NCI-H524 (cell line): ENCODE measurements at places on chromosomes 1 and 21.
A peak's percentile ranks its signal among the peaks of the same experiment; 100 is the strongest.

GRCh38 chr1:53468374-53468773, 9.2 kb downstream of the DMRTB1 start:
- no peak for DNase-seq

GRCh38 chr21:35633501-35633900, 426.8 kb downstream of the SETD4 start:
- no peak for DNase-seq

GRCh38 chr1:228827019-228827418, 91.7 kb downstream of the RHOU start:
- no peak for DNase-seq

- DNase-seq: no peak
These were observed 93.7 kb downstream of the WDR3 start for GRCh38 chr1:118023199-118023598.

- peak; percentile 45 for DNase-seq
These were observed 119.1 kb downstream of the KCNN3 start for GRCh38 chr1:154750681-154751665.

DNA sequence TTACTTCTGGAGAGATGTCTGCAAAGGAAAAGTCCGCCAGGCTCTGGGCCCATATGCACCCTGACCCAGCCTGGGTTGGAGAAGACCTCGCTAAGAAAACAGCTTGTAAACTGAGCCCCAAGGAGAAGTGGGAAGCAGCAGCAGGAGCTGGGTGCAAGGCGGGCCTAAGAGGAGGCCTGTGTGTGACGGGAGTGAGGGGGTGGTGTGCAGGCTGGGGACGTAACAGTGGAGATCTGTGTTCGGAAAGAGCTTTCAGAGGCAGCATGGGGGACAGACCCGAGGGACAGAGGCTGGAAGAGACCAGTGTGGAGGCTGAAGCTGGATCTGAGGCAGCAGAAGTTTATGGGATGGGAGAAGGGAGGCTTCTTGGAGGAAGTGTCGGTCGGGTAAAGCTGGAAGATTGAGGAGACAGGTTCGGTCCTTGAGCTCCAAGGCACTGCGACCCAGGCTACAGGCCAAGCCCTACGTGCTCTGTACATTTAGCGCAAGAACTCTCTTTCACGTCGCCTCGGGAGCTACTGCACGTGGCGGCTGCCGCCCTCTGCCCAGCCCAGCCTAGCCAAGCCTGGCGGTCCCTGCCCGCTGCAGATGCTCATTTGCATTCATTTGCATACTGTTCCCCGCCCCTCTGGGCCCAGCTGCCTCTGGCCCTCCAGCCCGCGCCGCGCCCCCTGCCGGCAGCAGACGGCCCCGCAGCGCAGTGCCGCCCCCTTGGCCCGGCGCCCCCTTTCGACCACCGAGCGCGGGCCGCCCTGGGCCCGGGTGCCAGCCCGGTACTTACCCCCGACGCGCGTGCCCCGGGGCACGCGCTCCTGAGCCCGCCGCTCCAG, 6.3 kb downstream of the HPCA start:
- DNase-seq: peak; percentile 75

- no peak for DNase-seq
These were observed 68.6 kb downstream of the MDM4 start for GRCh38 chr1:204584699-204585372.

DNA sequence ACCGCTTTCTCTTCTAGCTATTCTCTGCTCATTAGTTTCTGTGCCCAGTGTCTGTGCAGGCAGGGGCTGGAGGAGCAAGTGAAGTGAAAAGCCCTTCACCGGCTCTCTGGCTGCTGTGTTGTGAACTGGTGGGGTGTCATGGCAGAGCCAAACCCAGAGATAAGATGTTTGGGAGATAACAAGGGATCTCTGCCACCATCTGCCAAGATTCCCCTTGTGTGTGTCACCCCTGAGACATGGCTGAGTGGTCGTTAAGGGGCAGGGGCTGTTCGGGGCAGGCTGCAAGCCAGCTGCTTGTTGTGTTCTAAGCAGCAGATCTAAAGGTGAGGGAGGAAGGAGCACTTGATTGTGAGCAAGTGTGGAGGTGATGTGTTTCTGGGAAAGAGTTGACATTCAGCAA, 24.5 kb downstream of the CNIH3 start:
- no peak for DNase-seq

DNA sequence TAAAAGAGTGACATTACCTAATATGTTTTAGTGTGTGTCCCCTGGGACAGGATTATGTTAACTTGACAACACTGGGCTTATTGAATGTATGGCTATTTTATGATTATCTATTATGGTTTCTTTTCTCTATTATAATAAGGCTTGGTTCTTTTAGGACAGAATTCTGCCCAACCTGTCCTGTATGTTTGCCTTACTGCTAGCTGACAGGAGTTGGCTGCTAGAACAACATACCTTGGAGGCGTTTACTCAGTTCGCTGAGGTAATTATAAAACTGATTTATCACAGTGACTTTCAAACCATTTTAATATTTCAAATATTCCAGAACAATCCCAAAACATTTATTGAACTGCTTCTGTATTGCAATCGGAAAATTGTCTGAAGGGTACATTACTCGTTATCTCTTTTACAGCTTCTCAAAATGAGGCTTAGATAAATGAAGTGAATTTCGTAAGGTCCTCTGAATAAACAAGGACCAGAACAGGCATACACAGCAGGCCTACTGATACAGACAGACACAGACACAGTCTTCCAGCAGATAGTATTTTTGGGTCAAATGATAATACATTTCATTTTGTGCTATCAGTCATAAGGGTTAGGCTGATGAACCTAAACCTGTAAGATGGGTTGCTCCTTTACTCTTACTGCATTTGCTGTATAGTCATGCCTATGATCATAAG, 44.2 kb downstream of the SCYL3 start:
- DNase-seq: no peak

DNA sequence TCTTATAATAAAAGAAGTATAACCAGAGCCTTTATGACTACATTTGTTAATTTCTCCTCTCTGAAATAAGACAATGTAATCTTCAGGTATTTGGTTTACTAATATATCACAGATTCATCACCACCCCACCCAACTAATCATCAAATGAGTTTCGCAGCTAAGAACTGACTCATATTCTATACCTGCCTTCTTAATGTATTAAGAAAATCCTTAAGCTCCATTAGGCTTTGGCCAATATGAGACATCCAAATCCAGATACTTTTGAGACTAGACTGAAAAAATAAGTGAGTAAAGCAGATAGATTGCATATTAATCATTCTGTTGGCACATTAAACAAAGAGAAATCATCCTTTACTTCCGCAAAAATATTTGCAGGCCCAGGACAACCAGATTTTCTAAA, 18.7 kb upstream of the FMO2 start:
- no peak for DNase-seq

DNA sequence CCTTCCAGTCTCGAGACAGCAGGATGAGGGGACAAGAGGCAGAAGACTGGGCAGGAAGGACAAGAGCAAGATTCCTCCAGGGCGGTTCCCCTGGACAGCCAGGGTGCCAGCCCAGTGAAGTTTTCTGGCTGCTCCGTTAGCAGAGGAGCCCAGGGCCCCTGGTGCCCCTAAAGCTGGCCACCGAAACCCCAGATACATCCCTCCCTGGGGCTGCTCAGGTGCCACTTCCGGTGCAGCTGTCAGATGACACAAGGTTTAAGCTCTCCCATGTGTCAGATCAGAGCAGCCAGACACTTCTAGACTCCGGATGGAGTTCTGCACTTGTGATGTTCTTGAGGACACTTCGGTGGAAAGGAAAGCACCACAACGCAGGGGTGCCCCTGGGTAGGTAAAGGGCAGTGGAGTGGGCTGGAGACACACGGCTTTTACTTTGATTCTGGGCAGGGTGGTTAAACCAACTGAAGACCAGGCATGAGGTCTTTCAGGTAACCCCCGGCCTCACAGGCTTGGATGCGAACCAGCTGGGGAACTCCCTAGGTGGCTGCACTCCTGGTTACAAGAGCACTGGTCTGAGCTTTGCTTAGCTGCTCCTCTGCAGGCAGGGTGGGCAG, 85.7 kb downstream of the ITPKB start:
- DNase-seq: peak; percentile 18

DNA sequence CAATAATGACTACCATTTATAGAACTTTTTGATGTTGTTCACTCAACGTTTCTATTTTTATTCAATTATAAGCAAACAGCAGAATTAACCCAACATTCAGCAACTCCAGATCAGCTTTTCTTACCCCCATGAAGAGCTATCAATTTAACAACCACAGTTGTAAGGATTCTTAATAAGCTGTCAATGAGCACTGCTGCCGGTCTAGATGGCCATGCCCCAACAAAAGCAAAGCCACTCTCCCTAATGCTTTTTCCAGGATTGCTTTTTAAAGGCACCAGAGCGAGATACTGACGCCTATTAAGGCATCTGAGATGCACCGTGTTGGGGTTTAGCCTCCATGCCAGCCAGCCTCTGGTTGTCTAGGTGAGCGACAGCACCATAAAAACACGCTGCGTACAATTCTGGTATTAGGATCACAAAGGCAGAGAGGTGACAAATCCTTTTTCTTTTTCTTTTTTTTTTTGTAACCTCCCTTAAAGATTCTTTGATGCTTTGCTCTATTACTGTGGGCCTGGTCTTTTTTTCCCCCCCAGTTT, 39.5 kb downstream of the PTPRC start:
- no peak for DNase-seq

GRCh38 chr21:28431022-28431421, 561.7 kb downstream of the LTN1 start:
- no peak for DNase-seq

DNA sequence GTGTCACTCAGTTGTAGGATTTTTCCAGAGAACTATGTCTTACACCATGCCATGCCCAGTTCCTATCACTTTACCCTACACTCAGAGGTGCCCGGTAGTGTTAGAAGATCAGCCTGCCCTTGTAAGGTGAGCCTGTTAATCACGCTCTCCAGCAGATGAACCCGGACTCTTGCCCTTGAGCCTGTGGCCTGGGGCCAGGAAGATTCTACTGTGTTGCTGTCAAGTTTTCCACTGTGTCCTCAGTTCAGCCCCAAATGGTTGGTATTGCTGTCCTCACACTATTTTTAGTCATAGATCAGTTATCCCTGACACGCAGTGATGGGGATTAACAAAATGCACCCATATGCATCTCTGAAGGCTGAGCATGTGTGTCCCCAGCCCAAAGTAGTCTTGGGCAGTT, 105.0 kb upstream of the SPAG17 start:
- no peak for DNase-seq

DNA sequence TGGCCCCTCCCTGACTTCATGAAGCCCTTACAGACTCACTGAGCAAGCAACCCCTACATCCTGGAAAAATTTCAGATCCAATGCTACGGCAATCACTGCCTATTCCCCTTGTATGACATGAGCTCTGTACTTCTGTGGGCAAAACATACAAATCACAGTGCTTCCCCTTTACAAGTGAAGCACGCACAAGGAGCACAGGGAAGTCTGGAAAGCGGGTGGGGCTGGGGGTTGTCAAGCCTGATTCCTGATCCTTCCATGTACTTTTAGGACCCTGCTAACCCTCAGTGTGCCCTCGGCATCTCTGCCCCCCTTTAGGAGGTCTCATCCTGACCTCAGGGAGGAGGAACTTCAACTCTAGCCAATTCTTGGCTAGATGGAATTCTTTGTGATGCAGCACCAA, 405.7 kb upstream of the POU3F1 start:
- DNase-seq: no peak

DNA sequence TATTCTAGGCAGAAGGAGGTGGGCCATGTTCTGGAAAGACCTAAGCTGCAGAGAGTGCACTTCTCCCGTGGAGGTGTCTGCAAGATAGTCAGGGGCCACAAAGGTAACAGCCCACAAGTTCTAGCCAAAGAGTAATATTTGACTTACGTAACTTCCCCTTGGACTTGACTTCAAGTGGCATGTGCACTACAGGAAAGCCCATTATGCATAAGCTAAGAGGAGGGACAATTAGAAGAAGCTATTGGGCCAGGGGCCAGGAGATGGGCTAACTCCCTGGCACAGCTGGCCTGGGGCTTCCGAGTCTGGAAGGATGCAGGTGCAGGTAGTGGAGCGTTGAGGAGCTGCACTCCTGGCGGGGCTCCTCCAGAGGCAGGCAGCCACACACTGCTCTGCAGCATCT, 58.3 kb downstream of the ERG start:
- peak; percentile 5 for DNase-seq
